GOT3 (cell line): ENCODE measurements at places on chromosomes 6 and 20.
A peak's percentile ranks its signal among the peaks of the same experiment; 100 is the strongest.

- DNase-seq = no peak
Observed at GRCh38 chr6:122838060-122838780, 49.2 kb downstream of the SMPDL3A start.

DNA sequence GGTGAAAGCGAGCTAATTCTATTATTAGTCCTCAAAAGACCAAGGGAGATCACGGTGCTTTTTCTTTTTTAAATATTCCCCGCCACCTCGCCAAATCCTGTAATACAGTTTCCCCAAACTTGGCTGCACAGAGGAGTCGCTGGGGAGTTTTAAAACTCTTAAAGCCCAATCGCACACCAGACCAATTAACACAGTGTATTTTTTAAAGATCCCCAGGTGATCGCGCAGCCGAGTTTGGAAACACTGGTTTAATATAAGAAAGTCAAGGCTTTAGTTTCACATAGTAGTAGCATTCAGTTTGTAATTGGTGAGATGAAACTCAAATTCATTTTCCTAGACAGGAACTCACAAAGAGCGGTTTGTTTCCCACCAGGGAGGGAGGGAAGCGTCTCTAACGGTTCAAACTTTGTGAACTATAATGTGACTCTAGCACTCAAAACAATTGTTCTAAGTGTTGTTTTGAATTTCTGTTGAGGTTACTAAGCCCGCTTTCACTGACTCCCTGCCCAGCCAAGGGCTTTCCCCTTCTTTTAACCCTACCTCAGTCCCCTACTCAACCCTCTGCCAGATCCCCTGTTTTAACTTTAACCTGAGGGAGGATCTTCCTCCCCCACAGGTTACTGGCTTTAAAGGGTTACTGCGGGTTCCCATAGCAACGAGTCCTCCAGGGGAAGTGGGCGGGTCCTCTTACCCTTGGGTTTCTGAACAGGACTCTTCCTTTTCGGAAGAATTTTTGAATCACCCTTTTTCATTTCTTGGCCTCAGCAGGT is 25.7 kb upstream of the BTBD3 start:
- peak; percentile 16 for DNase-seq

DNA sequence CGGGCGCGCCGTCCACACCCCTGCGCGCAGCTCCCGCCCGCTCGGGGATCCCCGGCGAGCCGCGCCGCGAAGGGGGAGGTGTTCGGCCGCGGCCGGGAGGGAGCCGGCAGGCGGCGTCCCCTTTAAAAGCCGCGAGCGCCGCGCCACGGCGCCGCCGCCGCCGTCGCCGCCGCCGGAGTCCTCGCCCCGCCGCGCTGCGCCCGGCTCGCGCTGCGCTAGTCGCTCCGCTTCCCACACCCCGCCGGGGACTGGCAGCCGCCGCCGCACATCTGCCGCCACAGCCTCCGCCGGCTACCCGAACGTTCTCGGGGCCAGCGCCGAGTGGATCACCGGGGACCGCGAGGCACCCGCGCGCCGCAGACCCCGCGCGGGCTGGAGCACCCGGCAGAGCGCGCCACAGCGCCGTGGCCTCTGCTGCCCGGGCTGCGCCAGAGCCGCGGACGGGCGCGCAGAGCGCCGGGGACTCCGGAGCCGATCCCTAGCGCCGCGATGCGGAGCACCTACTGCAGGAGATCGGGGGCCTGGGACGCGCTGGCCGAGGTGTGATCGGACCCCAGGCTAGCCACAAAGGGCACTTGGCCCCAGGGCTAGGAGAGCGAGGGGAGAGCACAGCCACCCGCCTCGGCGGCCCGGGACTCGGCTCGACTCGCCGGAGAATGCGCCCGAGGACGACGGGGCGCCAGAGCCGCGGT is at the start of gene BMP2:
Gene BMP2 (plus strand): TSS at position 151 of the 692 bp plus-strand sequence. CDS start 2,441 bp downstream, outside the sequence.
- DNase-seq = no peak

DNA sequence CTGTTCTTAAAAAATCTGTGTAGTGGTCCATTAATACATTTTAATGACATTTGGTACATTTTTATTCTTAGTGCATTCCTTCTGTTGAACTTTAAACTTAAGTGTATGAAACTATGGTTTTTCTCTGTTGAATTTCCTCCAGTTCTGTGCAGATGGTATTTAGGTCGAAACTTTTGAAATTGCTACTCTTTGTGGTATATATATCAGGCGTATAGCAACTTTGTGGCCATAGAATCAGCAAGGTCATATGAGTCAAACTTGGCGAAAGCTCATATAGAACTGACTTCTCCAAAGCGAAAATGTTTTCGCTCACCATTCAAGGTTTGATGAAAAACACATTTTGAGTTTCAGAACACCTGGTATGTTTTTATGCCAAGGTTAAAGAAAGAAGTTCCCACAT is 93.7 kb downstream of the MAP3K4 start:
- DNase-seq = no peak

GRCh38 chr6:116229287-116229913 is 24.5 kb downstream of the TSPYL4 start:
- DNase-seq = no peak

- DNase-seq = no peak
Observed at GRCh38 chr20:17827759-17828559, 128.2 kb downstream of the BANF2 start.

DNA sequence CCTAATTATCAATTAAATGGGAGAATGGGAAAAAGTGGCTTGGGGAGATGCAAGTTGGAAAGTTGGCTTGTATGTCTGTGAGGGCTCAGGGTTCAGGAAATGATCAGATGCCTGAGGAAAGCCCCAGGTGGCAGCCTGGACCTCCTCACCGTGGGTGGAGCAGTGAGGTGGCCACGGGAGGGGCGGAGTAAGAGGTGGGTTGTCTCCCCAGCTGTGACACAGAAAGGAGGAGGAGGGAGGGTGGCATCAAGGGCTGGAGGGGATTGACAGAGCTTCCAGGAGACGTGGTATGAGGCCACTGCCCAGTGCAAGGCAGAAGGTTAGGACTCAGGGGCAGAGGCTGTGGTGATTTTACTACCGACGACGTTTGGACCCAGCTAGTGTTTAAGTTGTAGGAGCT is 672.2 kb downstream of the PRKN start:
- no peak for DNase-seq

- no peak for DNase-seq
Observed at GRCh38 chr6:131858765-131859415, 51.1 kb downstream of the ENPP1 start.

- no peak for DNase-seq
Observed at GRCh38 chr20:53918949-53919361, 151.4 kb downstream of the BCAS1 start.

GRCh38 chr6:158357570-158358216 is 45.4 kb downstream of the TULP4 start:
- DNase-seq = no peak

- DNase-seq = peak; percentile 25
Observed at GRCh38 chr20:63628246-63628975, 1.5 kb upstream of the GMEB2 start.

DNA sequence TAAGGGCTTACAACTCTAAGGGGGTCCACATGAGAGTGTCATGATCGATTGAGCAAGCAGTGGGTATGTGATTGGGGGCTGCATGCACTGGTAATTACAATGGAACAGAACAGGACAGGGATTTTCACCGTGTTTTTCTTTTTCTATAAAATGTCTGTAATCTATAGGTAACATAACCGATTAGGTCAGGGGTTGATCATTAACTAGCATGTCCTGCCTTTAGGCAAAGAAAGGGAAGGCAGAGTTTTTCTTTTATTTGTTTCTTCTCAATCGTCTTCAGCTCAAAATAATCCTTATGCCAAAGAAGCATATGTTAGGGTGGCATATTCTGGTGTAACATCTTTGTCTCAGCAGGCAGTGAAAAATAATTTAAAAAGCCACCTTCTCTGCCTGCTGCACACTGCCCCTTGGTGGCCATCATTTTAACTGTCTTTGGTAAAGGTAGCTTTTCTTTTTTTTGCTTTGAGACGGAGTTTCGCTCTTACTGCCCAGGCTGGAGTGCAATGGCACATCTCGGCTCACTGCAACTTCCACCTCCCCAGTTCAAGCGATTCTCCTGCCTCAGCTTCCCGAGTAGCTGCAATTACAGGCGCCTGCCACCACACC is 9.7 kb upstream of the CEP43 start:
- DNase-seq = no peak

DNA sequence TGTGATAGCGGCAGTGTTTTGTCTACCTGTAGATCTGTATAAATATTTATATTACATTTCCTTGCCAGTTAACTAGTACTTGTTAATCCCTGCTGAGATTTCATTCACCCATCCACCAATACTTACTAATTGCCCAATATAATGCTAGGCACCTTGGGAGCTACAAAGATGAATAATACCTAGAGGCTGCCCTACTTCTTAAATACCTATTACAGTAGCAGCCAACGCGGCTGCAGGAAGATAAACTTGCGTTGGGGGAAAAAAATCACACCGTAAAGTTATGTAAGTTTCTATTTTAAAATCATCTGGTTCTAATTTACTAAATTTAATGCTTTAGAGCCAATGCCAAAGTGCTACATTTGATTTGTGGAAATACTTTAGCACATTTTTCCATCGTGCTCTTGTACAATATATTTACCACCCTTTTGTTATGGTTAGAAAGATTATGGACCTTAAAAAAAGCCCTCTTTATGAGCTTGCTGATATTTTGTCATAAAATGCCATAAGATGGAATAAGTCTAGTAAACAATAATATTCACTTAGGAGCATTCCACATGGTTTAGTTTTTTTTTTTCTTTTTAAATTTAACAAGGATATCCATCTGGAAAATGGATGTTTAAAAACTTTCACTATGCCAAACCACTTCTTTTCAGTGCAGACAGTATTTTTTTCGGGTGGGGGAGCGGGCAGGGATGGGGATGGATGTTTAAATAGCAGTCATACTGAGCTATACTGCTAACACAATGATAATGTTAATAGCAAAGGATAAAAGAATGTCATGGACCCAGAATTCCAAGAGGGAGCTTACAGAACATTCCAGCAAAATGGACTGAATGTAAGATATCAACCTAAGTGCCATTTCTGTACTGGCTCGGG is 13.2 kb upstream of the NEDD9 start:
- DNase-seq = no peak

GRCh38 chr6:131258816-131259476 is 123.7 kb downstream of the AKAP7 start:
- DNase-seq = no peak

- no peak for DNase-seq
Observed at GRCh38 chr6:35710241-35710847, 21.6 kb upstream of the FKBP5 start.

GRCh38 chr20:3414122-3414521 is 6.7 kb upstream of the DNAAF9 start:
- DNase-seq = no peak

DNA sequence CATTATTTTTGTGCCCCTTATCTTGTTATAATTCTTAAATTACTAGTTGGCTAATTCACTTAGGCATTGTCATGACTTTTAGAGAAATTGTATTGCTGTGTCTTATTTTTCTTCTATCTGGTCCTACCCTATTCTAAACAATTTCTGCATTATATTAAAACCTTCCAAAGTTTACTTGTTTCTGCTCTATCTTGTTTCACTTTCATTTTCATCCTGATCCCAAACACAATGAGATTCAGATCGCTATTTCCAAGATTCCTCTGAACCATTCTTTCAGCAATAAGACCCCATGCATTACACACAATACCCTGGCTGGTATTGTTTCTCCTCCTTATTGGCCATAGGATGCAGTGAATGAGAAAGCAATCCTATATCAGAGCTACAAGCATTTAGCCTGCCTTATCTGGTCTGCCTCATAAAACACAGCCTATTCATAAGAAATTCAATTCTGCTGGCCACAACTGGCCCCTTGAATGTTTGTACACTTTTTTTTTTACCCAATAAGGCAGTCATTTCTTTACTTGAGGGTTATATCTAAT is 69.9 kb upstream of the POU3F2 start:
- no peak for DNase-seq

GRCh38 chr6:87623248-87623647 is 33.3 kb downstream of the ORC3 start:
- DNase-seq = no peak

- DNase-seq = no peak
Observed at GRCh38 chr6:170132011-170132521, 158.8 kb downstream of the DLL1 start.

DNA sequence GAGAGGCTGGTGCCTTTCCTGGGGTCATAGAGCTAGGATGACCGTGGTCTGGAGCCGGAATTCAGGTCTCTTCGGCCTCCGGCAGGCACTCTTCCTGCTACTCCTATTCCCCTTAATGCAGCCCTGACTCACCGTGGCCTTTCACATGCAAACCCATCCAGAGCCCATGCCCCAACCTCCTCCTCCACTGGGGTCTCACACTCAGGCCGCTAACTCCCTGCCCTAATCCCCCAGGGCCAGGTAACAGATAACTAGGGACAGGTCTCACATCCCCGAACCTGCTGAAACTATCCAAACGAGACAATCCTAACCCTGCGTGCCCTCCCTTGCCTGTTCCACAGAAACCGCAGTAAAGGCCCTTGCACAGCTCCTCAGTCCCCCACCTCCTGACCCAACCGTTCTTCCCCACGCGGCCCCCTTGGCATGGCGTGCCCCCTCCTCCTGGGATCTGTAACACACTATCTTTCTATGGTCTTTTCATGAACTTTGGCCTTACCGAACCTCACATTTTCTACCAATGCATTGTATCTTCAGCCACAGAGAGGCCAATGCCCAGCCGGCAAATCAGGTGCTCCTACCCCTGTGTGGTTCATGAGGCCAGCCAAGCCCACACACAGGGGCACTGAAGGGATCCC is 245.4 kb upstream of the EXOC2 start:
- no peak for DNase-seq

GRCh38 chr6:110672122-110672521 is 143.1 kb downstream of the CDK19 start:
- DNase-seq = no peak

DNA sequence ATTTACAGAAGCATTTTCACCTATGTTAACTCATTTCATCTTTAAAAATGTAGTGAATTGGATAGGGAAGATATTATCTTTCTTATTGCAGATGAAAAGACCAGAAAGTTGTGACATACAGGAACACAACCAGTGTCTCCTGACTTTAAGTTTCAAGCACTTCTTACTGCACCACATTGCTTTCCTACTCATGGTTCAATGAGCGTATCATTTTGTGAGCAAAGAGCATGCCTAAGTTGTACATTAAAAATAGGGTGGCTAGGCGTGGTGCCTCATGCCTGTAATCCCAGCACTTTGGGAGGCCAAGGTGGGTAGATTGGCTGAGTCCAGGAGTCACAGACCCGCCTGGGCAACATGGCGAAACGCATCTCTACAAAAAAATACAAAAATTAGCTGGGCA is 21.2 kb upstream of the RNGTT start:
- DNase-seq = no peak

DNA sequence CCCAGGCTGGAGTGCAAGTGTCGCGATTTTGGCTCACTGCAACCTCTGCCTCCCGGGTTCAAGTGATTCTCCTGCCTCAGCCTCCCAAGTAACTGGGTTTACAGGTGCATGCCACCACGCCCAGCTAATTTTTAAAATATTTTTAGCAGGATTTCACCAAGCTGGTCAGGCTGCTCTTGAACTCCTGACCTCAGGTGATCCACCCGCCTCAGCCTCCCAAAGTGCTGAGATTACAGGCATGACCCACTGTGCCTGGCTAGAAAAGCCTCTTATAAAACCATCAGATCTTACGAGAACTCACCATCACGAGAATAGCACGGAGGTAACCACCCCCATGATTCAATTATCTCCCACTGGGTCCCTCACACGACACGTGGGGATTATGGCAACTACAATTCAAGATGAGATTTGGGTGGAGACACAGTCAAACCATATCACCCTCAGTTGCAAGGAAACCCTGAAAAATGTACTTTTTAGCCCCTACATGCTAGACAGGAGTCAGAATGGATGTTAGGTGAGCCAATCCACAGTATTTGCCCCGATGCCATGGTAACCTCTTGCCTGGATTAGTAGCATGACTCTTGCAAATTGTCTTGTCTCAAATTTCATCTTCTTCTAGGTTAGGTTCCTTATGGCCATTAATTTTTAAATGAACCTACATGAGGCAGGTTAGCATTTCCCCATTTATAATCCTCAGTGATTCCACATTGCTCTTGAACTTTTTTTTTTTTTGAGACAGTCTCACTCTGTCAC is 17.1 kb upstream of the SASH1 start:
- DNase-seq = no peak
